ENCODE measurements at places on chromosomes 7 and 10. TPM values are rescaled to one million over a fixed set of nuclear protein-coding genes. Genes with fewer than 3 reads are reported as not detected.

DNA sequence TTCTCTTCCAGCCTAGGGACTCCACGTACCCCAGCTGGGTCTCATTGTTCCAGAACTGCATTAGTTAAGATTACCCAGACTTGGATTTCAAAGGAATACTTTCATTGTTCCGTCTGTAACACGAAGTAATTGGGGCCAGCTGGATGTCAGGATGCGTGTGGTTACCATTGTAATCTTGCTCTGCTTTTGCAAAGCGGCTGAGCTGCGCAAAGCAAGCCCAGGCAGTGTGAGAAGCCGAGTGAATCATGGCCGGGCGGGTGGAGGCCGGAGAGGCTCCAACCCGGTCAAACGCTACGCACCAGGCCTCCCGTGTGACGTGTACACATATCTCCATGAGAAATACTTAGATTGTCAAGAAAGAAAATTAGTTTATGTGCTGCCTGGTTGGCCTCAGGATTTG, 21.0 kb downstream of the LRRC17 start:
- DNase-seq, result no peak

GRCh38 chr7:117169907-117170306, 153.0 kb downstream of the WNT2 start:
- no peak for DNase-seq

DNA sequence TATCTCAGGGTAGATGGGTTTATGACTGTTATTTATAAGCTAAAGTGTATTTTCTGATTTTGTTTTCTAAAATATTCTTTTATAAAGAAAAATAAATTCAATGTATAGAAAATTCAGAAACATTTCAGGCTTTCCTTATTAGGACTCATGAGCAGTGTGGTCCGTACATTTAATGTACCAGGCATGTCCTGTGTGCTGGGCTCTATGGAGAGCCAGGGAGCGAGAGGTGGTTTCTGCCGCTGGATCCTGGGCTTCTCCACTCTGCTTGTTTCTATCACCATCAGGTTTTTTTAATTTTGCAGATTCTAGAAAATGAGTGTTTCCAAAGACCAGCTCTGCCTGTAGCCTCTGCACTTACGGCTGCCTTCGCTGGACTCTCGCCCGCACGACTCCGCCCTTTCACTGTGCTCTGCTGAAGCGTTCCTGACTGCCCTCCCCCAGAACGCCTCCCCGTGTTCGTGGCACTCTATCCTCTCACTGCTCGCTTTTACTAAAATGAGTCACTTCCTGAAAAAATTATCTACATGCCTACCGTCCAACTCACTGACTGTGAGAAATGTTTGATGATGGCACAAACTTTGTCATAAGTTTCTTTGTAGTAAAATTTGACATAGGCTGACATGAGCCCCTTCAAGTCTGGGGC, 188.5 kb downstream of the ZMYND11 start:
- DNase-seq, result peak; percentile 62

GRCh38 chr10:130743751-130744271, 567.7 kb downstream of the TCERG1L start:
- no peak for DNase-seq

The STEAP2 gene
- total RNA-seq, result 50.3 TPM

GRCh38 chr7:3942276-3942675, 641.2 kb downstream of the SDK1 start:
- no peak for DNase-seq

- no peak for DNase-seq
Measured at GRCh38 chr7:147096629-147097028, 980.0 kb downstream of the CNTNAP2 start.

- no peak for DNase-seq
Measured at GRCh38 chr10:6743291-6743849, 163.3 kb upstream of the PRKCQ start.

The ARPC1A gene
- total RNA-seq, result 103 TPM

The HMX3 gene
- not detected for total RNA-seq

- DNase-seq, result no peak
Measured at GRCh38 chr10:78148961-78149612, 115.4 kb downstream of the RPS24 start.

DNA sequence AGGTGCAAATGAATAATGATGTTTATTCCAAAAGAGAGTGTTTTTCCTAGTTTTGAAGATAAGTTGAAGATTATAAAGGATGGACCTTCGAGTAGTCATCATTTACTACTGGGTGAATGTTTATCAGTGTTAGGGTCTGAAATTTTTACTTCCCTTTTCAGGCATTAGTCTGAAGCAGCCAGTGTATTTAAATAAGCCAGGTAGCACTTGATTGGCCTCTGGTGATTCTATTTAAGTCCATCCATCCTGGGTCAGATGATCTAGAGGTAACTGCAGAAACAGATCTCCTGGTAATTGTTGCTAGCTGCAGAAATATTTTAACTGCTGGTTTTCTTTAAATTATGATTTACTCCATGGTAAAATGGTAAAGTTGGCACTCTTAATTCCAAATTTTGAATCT, 34.1 kb upstream of the AGR2 start:
- DNase-seq, result no peak

GRCh38 chr10:27247006-27247405, 6.4 kb upstream of the ACBD5 start:
- DNase-seq, result no peak

The SHH gene
- not detected for total RNA-seq

The GIMAP8 gene
- total RNA-seq, result 42.9 TPM

The SPDYE18 gene
- total RNA-seq, result not detected

The OPN1SW gene
- total RNA-seq, result not detected

The TEX36 gene
- not detected for total RNA-seq
